ENCODE measurements at places on chromosomes 16 and 17.
A peak's percentile ranks its signal among the peaks of the same experiment; 100 is the strongest.

DNA sequence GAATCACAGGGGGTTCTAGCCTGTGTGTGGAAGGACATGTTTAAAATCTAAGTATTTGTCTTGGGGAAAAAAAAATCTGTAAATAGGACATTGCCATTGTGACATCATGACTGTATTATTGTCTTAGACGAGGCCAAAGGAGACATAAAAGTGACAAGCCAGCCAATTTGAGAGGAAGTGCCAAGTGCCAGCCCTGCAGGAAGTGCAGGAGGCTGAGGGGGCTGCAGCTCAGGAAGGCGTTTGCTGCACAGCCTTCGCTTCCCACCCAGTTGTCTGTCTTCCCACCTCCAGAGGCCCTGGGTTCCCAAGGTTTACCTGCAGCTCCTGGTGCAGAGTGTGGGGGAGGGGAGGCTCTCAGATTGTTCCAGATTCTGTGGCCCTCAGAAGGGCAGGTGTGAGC, 1.3 kb downstream of the ADCY7 start:
- DNase-seq, result no peak

DNA sequence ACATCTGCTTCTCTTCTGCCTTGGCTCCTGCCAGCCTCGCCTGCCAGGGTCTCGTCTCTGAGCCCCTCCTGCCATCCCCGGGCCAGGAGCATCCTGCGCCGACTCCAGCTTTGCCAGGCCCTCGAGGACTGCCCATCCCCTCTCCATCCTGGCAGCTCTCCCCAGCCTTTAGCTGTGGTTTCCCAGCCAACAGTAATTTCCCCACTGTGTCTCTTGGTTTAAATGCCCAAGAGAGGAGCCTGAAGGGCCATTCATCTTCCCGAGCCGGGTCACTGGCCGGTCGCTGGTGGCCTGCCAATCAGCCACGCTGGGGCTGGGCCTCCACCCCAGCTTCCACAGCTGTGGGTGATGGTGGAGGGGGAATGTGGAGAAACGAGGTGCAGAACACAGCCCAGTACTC, 47.8 kb downstream of the MRC2 start:
- no peak for DNase-seq

DNA sequence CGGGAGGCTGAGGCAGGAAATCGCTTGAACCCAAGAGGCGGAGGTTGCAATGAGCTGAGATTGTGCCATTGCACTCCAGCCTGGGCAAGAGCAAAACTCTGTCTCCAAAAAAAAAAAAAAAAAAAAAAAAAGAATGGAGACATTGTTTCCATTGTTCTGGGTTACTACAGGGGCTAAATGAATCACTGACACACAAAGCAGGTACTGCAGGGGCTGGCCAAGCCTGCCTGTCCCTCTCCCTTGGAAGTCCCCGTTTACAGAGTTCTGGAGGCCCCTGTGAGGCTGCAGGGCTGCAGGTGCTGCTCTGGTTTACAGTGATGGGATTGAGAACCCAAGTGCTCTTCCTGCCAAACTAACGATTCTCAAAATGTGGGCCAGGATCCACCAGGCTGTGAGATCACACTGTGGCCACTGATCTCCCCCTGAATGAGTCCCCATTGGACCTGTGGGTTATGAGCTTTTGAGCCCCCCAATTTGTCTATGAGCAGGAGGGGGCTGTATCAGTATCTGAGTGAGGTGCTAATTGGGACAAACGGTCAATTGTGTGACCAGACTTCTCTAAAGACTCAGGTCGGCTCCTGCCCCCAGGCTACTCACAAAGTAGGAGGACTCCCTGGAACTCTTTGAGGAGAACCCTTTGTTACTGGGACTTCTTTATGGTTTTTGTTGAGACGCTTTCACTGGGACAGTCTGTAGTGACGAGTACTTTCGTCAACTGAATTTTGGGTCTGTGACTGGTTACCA, 39.0 kb downstream of the DNAH17 start:
- no peak for DNase-seq

DNA sequence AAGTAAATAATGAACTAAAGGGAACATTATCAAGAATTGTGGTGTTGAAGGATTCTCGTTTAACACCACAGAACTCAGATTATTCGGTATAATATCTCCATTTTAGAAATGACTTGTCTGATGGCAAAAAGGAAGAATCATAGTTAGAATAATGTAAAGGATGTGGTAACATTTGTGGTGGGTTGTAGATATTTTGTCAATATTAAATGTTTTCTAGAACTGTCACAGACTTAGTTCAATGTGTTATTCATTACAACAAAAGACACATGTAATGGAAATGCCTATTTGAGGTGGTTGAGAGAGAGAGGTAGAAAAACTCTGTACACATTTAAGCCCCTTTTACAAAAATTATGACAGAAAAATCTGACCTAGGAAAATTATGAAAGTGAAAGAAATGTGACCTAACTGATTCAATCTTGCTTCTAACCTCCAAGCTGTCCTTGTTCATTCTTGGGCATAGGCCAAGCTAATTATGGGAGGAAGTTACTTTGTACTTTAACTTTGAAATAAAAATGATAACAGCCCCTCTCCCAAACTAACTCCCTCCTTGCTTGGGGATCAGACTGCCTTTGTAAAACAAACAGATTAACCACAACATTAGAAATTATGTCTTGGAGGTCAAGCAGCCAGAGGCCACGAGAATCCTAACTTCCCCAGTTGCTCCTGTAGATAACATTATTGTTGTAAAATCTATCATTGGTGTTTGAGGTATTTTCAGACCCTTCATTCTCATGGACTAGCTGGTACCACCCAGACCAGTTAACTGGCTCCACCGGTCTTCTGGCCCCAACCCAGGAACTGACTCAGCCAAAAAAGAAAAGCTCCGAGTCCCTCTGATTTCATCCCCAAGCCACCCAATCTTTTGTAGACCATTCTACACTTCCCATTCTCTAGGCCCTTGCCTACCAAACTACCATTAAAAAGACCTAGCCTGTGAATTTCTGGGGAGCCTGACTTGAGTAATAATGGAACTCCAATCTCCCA, 1287.8 kb upstream of the CDH8 start:
- DNase-seq, result no peak

- DNase-seq, result no peak
Observed at GRCh38 chr16:65142276-65142675, 20.4 kb upstream of the CDH11 start.

GRCh38 chr17:47864791-47865216, 13.8 kb upstream of the SP6 start:
- DNase-seq, result no peak

DNA sequence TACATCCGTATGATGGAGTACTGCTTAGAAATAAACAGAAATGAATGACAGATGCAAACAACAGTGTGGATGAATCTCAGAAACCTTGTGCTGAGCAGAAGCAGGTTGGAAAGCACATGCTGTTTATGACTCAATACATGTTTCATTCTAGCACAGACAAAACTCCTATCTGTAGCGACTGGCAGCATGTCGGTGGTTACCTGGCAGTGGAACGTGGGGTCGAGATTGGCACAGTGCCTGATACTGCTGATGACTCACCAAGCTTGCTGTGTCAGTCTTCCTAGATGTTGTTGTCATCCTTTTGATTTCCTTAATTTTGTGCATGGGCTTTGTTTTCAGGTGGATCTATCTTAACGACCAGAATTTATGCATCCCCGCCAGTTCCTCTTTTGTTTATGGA, 62.1 kb downstream of the GAN start:
- DNase-seq, result no peak

DNA sequence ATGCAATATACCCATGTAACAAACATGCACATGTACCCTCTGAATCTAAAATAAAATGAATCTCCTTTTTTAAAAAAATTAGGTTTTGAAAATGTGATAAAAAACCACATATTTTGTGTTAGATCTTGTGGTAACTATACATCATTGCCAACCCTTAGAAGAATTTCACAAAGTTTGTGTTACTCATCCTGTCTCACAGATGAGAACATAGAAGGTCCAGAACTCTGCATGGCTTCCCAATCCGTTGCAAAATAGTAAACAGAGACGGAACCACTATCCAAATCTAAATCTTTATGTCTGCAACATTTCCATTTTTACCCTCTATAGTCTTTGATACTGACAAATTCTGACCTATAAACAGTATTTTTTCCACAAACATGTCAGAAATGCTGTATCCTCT, 759.9 kb downstream of the KCNJ2 start:
- DNase-seq, result no peak

- no peak for DNase-seq
Observed at GRCh38 chr17:82357394-82357793, 1.7 kb upstream of the TEX19 start.

DNA sequence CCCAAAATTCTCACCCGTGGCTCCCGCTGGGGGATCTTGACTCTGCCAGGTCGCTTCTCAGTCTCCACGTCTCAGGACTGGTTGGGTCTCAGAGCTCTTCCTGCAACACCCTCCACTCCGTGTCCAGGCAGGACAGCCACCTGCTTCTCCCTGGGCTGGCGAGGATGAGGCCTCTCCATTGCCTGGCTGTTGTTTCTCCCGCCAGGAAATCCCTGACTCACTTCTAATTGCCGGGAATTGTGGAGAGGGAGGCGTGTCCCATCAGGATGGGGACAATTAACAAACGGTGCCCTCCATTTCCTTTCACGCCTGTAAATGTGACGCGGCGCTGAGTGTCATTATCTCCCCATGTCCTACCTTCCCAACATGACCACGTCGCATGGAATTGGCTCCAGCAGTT, 204.5 kb downstream of the RBFOX3 start:
- no peak for DNase-seq

DNA sequence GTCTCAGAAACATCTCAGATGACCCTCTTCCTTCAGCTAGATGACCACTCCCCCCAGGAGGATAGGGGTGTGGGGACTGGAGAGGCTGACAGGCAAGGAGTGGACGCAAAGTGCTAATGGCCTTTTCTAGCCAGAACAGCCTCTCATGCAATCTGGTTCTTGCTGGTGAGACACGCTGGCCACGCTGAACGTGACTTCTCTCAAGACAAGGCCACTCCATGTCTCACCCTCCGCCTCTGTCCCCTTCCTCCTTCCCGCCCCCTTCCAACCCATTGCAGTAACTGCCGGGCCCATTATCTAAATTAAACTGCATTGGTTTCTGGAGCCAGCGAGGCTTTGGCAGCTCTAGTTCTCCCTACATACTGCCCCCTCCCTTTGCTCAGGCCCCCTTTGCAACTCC, 9.5 kb downstream of the CACNA1G start:
- DNase-seq, result no peak

DNA sequence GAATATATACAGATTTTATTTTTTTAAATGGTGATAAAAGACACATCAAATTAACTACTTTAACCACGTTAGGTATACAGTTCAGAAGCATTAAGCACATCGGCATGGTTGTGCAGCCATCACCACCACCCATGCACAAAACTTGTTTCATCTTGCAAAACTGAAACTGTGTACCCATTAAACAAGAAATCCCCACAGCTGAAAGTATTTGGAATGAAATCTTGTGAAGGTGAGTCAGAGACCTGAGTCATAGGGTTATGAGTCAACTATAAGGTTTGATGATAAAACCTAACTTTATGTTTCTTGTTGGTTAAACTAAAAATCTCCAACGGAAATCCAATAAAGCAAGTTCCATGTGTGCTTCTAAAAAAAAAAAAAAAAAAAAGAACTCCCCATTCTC, 561.6 kb upstream of the PSMD7 start:
- DNase-seq, result no peak

DNA sequence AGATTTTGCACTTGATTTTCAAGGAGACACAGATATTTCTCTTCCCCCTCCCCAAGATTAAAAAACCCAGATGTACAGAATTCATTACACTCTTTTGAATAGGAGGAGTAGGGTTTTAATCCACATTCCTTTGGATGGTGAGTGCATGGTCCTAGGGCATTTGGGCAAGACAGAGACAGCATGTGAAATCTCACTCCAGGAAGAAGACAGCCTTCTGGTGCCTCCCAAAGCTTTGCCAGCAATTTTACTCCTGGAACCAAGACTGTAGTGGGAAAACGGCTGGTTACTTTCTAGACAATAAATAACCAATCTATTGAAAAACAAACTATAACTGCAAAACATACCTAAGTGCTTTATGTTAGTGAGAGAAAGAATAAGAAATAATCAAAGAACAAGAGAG, 15.2 kb downstream of the TEX2 start:
- no peak for DNase-seq

GRCh38 chr17:49454050-49454449, 39.4 kb upstream of the PHB1 start:
- DNase-seq, result no peak

- DNase-seq, result no peak
Observed at GRCh38 chr17:65576939-65577338, 15.5 kb upstream of the AXIN2 start.

DNA sequence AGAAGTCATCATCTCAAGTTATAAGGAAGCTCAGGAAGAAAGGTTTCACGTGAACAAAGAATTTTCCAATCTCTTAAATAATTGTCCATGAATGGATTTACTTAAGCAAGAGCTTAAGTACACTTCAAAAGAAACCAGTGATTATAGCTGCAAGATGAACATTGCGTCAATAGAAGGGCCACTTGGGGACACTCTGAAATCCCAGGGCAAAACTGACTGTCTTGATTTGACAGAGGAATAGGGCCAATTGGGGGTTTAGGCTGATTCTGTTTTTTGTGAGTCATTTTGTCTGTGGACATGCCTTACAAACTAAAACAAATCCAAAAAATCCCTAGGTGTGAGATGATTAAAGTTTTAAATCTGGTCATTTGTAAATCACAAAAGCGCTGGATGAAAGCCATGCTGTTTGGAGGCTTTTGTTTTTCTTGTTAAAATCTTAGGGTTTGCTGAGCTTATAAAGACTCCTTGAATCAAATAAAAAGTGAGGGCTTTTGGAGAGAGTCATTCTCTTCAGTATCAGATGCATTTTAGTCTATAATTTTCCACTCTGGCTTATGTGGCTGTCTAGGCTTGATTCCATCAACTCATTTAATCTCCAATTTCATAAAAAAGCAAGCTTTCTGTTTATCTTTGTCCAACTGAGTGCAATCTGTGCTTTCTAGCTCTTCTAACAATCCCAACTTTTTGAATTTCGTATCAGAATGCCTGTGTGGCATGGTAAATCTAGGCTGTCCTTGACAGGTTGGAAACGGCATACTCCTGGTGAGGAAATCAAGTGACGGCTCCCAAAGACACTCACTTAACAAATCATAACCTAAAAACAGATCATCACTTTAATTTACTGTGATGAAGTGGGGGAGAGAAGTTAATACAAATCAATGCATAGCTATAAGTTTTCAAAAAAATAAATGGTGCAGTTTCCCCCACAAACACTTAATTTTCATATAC, 98.2 kb upstream of the SOX9 start:
- no peak for DNase-seq

DNA sequence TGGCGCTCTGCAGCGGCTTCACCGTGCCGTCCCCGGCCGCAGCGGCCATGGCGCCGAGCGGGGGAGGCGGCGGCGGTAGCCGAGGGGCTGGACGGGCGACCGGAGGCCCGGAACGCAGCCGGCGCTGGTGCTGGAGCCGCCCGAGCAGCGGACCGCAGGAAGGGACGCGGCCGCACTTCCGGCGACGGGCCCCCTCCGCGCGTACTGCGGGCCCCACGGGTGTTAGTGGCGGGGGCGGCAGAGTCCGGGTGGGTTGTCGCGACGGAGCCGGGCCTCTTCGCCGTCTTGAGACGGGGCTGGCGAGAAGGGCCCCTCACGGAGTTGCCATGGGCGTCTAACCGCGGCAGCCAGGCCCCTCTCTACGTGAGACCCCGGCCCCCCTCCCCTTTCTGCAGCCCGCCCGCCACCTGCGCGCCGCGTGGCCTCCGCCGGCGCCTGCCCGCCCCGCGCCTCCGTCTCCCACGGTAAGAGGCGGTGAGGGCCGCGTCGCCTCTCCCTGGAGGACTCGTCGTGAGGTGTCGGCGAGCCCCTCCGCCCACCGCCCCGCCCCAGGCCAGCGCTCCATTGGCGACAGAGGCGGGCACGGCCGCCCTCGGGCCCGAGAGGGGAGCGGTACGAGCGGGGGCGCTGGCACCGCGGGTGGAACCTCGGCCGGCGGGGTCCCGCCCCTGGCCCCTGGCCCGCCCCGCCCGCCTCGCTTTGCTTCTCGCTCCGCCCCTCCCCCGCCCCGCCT, at the start of the genes VPS9D1 and ZNF276:
TSS of gene VPS9D1 (minus strand) at position 86 of the 733 bp plus-strand sequence. CDS start at position 49, 37 bp downstream.
TSS of gene ZNF276 (plus strand) at position 725 of the 733 bp plus-strand sequence. CDS start 104 bp downstream, outside the sequence.
- peak; percentile 78 for DNase-seq
